ENCODE measurements at places on chromosomes 1 and 21.

DNA sequence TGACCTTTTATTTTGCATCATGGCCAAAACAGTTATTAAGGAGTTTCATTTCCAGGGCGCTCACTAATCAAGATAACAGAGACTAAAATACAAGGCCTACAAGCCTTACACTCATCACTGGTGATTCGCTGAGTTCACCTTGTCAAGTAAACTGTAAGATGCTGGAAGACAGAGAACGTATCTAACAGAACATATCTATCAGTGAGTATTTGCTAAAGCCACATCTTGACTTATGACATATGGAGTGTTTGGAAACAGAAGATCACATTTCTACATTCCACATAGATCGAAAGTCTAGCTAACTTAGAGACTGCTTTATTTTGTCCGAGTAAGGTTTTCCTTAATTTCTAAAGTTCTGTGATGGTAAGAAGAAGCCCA is 506.5 kb downstream of the SMYD3 start:
- no peak for DNase-seq

DNA sequence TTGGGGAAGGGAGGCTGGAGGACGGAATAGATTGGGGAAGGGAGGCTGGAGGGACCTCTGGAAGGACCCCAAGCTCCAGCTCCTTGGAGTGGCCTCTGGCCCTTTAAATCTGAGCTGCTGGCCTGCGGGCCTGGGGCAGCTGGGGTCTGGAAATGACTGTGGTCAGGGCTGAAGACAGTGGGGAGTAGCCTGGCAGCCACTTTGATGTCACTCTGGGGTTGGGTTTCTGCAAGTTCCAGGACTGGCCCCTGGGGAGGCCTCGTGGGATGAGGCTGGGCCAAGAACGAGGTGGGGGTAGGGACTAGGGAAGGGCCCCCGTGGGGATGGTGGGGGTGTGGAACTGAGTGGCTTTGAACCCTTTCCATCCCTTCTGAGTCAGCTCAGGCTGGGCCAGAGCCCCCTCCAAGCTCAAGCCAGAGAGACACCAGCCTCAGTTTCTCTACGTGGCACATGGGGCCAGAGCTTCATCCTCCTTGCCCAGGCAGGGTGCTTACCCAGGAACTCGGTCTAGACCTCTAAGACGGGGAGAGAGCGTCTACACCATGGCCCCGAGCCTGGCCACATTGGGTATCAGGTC is 59.7 kb downstream of the ALPL start:
- DNase-seq: no peak

GRCh38 chr21:37886120-37886519 is 30.1 kb downstream of the KCNJ6 start:
- DNase-seq: no peak

DNA sequence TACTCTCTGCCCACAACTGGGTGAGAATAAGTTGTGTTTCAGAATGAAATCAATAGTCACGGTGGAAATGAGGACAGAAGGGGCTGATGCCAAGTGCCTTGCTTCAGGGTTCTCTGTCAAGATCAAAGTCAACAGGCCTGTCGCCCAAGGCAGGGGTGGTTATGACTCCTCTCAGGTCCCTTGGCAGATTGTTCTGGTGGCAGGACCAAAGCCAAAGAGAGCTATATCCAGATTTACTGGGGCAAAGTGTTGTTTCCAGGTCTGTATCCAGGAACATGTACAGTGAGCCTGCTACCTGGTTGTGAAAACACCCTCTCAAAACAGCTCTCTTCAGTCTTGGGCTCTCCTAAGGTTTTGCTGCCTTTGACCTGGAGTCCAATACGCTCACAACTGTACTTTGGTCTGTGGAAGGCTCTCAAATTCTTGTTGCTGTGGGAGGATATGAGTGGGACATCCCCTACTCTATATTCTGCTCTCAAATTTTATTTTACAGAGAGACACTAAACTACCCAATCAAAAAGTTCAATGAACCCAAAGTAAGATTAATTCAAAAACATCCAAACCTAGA is 175.1 kb upstream of the ETV3 start:
- no peak for DNase-seq

DNA sequence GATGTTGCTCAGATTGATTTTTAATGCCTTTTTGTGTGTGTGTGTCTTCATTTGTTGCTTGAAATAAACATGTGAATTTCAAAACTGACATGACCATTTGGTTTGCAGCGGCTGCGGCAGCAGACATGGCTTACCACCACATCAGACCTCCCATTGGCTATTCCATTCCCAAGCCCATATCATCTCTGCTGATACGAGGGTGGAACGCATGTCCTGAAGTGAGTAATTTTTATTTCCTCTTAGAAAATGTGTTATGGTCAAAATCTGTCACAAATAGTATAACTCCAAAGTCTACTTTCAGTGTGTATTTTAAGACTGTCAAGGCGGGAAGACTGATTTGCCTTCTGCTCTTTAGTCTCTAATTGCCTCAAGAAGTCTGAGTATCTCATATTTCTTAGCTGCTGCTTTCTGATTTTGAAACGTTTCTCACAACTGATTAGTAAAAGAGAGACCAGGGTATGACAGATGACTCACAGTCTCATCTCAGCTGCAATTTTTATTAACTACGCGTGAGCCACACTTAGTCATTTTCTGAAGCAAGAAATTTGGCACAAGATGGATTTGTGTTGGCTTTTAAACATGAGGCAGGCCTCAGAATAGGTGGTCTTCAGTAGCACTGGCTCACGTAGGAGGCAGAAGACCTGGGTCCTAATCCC is 49.0 kb downstream of the LRRC53 start:
- no peak for DNase-seq

GRCh38 chr1:91894036-91894761 is 8.2 kb upstream of the TGFBR3 start:
- no peak for DNase-seq

- no peak for DNase-seq
These were observed 125.8 kb downstream of the PLPP3 start for GRCh38 chr1:56453417-56454078.

GRCh38 chr21:45949928-45950739 is 31.4 kb upstream of the COL6A1 start:
- DNase-seq: no peak

DNA sequence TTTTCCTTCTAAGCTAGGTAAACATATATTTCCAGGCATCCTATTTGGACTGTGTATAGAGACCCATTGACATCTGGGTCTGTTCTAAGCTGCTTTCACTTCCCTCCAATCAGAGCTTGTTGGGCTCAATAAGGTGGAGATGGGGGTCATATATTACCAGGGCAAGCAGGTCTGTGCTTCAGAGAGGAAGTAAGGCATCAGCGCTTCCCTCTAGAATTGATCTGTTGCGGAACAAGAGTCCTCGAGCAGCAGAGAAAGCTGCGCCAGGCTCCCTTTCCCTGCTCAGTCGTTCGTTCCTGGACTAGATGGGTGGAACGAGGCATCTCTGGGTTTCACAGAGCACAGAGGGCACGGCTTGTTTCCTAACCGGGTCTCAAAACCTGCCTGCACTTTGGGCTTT is 63.5 kb downstream of the DISC1 start:
- no peak for DNase-seq

- no peak for DNase-seq
These were observed 93.6 kb downstream of the SNRPE start for GRCh38 chr1:203954788-203955552.

DNA sequence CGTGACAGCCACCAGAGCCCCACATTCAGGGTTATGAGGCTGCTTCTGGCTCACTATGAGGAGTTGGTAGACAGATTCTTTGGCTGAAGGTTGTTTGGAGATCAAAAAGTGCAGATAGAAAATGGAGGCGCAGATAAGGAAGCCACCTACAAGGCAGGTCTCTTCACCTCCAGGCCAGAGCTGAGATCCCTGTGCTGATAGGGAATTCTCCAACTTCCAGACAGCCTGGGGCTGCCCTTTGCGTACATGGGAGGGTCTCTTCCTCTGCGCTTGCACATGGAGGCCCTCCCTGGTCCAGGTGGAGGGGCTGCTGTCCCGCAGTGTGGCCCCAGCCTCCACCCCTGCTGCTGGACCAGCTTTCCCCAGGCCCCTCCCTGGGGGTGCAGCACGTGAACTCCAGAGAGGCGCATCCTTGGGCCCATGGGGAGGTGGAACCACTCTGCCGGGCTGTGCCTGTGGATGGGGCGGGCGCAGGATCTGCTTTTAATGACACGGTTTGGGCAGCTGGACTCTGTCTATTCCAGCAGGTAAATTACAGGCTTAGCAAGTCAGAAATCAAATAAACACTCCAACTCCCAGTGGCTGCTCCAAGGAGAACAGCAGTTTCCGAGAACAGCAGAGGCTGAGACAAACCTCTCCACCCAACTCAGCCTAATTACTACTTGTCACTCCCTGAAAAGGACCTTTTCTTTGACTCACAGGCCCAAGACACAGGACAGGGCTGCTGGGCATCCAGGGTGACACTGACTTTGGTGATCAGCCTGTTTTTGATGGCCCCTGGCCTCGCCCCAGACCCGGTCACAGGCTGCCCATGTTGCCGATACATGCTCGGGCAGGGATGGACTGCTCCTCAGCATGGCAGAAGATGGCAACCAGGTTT is 12.4 kb downstream of the OXCT2 start:
- no peak for DNase-seq

DNA sequence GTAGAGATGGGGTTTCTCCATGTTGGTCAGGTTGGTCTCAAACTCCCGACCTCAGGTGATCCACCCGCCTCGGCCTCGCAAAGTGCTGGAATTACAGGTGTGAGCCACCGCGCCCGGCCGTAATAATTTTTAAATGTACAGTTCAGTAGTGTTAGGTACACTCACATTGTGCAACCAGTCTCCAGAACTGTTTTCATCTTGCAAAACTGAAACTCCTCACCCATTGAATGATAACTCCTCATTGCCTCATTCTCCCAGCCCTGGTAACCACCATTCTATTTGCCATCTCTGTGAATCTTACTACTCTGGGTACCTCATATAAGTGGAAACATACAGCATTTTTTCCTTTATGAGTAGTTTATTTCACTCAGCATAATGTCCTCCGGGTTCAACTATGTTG is 3.4 kb downstream of the NLRP3 start:
- DNase-seq: no peak

- DNase-seq: no peak
These were observed 65.5 kb downstream of the MT1HL1 start for GRCh38 chr1:236938760-236939159.

GRCh38 chr1:192477630-192478029 is 97.9 kb upstream of the RGS1 start:
- DNase-seq: peak; percentile 65

- DNase-seq: peak; percentile 92
These were observed at the start of gene C21orf91 for GRCh38 chr21:17819114-17819876. TSS of gene C21orf91 (minus strand) at chr21:17819356. CDS start at chr21:17818318, 1,038 bp downstream.

GRCh38 chr1:172742599-172743500 is 83.9 kb downstream of the FASLG start:
- peak; percentile 68 for DNase-seq

Data from CD4-positive, alpha-beta T cell treated with Interleukin-17A for 1 hour (primary cell).